Ecto neural progenitor cell (in vitro differentiated cells): ENCODE measurements at places on chromosomes 11 and 22.

GRCh38 chr11:3866206-3866605 lies 10.7 kb downstream of the STIM1 start:
- no peak for DNase-seq

- DNase-seq = no peak
Measured at GRCh38 chr11:127194521-127194920, 194.0 kb upstream of the KIRREL3 start.

DNA sequence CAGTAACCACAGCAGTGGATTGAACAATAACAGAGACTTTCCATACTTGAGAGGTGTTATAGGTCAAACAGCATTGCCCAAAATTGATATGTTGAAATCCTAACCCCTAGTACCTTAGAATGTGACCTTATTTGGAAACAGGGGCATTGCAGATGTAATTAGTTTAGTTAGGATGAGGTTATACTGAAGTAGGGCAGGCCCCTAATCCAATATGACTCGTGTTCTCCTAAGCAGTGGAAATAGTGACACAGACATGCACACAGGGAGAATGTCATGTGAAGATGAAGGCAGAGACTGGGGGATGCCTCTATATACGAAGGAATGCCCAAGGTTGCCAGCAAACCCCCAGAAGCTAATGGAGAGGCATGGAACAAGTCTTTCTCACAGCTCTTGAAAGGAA lies 270.5 kb downstream of the TENM4 start:
- DNase-seq = no peak

- no peak for DNase-seq
Measured at GRCh38 chr11:122764371-122765090, 73.8 kb upstream of the CRTAM start.

- DNase-seq = no peak
Measured at GRCh38 chr11:133693110-133693509, 152.2 kb downstream of the SPATA19 start.

DNA sequence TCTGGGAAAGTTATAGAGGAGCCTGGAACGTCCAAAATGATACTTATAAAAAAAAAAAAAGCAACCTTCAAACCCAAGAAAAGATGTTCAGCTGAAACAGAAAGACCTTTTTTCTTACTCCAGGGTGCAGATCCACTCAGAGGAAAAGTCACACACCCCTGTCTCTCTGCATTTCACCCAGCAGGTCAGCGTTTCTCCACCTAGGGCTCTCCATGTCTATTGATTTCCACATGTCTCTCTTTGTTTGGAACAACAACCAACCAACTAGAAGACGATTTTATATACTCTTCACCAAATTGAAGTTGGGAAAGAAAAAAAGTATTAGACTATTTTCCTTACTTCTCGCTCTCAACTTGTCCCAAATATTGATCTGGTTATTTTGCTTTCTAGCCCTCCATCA lies 42.2 kb upstream of the BLID start:
- DNase-seq = no peak

GRCh38 chr11:117569911-117570310 lies 227.1 kb downstream of the DSCAML1 start:
- no peak for DNase-seq

GRCh38 chr11:69227271-69227670 lies 66.7 kb upstream of the MYEOV start:
- peak; percentile 17 for DNase-seq

GRCh38 chr11:102142333-102142732 lies 32.1 kb downstream of the YAP1 start:
- no peak for DNase-seq

DNA sequence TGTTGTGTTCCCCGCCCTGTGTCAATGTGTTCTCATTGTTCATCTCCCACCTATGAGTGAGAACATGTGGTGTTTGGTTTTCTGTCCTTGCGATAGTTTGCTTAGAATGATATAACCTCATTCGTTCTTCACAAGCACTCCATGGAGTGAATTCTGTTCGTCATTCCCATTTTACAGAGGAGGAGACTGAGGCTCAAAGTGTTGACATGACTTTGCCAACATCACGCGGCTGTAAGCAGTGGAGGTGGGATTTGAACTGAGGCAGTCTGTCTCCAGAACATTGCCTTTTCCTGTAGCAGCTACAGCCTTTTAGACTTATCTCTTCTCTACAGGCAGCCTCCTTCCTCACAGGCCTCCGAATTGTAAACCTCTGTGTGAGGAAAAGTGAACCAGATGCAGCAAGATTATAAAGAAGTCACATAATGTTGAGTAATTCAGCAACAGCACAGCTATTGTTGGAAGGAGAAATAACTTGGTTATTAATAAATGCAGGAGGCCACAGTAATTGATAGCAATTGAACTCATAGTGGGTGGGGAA lies 74.6 kb downstream of the MYO18B start:
- DNase-seq = no peak

GRCh38 chr11:133797554-133797953 lies 47.8 kb downstream of the SPATA19 start:
- no peak for DNase-seq

GRCh38 chr11:72760539-72761405 lies 8.6 kb upstream of the ARAP1 start:
- DNase-seq = no peak

DNA sequence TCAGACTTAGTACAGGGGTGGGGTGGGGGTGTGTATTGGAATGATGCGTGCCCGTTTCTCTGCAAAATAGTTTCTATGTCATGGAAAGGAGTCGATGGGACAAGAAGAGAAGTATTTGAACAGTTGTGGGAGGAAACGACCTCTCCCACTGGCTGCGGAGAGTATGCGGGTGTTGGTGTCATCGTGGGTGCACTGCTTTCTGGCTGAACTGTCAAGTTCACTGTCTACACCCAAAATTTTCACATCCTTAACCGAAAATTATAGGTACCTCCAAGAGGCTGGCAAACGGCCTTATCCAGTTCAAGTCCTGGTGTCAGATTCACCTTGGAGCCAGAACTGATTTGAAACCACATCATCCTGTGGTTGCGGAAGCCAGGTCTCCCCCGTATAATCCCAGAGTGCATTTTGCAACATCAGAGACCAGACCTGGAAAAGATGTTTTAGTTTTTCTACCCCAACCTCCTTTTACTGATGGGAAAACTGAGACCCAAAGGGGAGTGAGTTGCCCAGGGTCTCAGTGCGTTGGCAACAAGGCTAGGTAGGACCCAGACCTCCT lies 497 bp upstream of the SSRP1 start:
- no peak for DNase-seq

GRCh38 chr11:2794968-2795322 lies 90.6 kb downstream of the CDKN1C start:
- DNase-seq = peak; percentile 40

- DNase-seq = no peak
Measured at GRCh38 chr11:66985508-66986177, 10.5 kb downstream of the C11orf86 start.

GRCh38 chr22:31099841-31100761 lies 7.3 kb downstream of the SELENOM start:
- DNase-seq = no peak

GRCh38 chr11:115469361-115469760 lies 34.9 kb downstream of the CADM1 start:
- no peak for DNase-seq

DNA sequence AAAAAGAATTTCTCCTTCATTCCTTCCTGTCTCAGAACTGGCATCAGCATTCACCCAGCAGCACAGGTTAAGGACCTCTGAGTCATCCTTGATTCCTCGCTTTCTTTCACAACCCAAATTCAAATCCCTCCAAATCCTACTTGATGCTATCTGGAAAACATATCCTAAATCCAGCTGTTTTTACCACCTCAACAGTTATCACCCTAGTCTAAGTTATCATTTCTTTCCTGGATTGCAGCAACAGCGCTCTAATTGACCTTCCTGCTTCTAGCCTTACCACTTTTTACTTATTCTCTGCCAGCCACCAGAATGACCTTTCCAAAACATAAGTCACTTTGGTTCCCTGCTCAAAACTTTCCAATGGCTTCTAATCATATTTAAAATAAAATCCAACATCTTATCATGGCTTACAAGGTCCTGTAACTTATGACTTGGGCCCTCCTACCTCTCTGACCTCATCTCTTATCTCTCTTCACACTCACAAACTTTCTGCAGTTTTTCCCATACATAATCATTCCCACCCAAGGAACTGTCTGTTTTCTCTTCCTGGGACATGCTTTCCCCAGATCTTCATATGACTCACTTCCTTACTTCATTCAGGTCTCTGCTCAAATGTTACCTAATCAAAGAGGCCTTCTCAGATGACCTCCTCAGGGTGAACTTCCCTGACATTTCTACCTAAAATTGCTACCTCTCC lies 119.4 kb downstream of the TTC28 start:
- no peak for DNase-seq

DNA sequence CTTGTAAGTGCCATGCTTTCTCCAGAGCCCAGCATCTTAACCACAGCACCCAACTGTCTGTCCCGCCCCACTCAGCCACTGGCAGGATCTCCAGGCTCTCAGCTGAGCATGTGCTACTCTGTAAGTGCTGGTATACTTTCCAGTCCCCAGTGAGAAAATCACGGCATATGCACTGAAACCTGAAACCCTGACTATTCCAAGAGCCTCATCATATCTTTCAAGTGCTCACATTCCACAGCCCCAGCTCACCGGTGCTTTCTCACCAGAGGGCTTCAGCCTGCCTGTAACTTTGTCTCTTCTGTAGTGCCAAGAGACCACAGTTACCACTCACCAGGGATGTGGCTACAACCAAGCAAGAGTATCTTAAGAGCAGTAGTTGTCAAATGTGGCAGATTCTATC lies 24.4 kb upstream of the PAMR1 start:
- DNase-seq = no peak

DNA sequence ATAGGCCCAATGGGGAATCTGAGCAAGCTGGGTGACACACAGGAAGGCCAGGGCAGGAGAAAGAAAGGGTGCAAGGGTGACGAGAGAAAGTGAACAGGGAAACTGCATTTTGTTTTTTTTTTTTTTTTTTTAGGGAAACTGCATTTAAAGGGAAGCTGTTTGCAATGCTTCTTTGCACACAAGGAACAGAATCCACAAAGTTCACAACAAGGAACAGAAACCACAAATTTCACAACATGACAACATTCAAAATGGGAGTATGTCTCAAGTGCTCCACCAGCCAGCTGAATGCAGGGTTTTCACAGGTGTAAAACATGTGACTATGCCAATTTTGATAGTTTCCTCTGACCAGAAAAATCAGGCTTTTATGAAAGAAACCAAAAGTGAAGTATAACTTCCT lies 6.8 kb upstream of the PLAAT3 start:
- no peak for DNase-seq

- DNase-seq = no peak
Measured at GRCh38 chr11:296171-297050, 2.9 kb downstream of the IFITM5 start.

- no peak for DNase-seq
Measured at GRCh38 chr11:78100676-78101472, 21.2 kb upstream of the NDUFC2 start.

GRCh38 chr22:22040472-22040871 lies 57.9 kb upstream of the TOP3B start:
- no peak for DNase-seq

DNA sequence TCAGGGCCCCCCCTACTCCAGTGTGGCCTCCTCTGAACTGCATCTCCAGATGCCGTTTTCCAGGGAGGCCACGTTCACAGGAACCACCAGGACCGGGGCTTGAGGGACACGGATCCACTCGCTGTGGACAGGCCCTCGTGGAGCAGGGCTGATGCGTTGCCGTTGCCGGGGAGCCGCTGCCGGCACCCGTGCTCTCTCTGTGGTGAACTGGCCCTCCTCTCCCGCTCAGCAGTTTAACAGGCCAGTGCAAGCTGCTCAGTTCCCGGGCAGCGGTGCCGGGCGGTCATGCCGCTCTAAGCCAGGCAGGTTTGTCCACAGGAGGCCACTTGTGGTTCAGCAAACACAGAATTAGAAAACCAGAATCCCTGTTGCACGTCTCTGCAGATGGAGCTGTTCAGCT lies 301.6 kb downstream of the TBC1D22A start:
- peak; percentile 44 for DNase-seq

- no peak for DNase-seq
Measured at GRCh38 chr11:40062616-40063015, 1396.8 kb downstream of the LRRC4C start.

DNA sequence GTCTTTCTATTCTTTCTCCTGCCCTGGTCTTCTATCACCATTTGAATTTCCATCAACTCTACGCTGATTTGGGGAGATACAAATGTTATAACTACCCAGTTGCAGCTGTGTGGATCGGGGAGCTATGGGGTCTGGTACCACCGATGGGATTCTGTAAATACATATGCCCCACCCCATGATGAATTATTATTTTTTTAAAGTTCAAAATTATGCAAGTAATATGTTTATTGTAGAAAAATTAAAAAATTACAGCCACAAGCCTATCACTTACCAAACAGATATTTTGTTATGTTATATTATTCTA lies 52.4 kb upstream of the CLMP start:
- DNase-seq = no peak

DNA sequence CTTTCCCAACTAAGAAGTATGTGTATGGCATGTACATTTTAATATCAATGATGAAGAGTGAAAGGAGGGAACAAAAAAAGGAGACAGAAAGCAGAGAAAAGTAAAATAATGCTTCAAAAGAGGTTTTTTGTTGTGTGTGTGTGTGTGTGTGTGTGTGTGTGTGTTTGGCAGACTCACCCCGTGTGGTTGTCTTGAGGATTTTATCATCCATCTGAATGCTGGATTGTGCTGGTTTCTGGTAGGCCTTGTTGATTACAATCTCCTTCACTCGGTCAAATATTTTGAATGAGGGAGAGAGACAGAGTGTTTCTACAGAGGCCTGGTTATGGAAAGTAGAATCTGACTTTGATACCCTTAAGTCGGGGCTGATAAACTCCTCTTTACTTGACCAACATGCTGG lies 128.5 kb downstream of the ENTHD1 start:
- no peak for DNase-seq

- no peak for DNase-seq
Measured at GRCh38 chr11:118485273-118485672, 42.0 kb upstream of the TTC36 start.

DNA sequence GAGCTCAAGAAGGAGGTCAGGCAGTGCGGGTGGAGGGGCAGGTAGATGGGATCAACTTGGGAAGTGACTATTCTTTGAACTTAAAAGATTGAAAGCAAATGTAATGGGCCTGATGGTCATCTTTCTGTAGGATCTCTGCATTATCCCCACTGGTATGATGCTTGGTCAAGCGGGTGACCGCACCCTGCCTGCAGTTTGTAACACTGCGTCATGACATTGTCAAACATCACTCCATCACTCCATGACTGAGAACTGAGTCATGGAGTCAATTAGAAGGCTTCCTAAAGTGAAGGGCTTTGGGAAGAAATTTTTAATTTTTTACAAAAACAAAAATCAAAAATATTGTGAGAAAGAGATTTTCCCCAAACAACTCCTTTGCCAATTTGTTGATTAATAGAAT lies 62.4 kb upstream of the BMAL1 start:
- DNase-seq = no peak

- no peak for DNase-seq
Measured at GRCh38 chr11:91981995-91982394, 242.6 kb upstream of the FAT3 start.

GRCh38 chr11:79441461-79441875 lies 638 bp upstream of the TENM4 start:
- DNase-seq = peak; percentile 57

GRCh38 chr11:114818382-114818781 lies 140.1 kb downstream of the NXPE2 start:
- DNase-seq = no peak
